ENCODE measurements at places on chromosomes 2 and 18.

GRCh38 chr2:98936353-98937351 lies 627 bp upstream of the CRACDL start:
- no peak for DNase-seq

DNA sequence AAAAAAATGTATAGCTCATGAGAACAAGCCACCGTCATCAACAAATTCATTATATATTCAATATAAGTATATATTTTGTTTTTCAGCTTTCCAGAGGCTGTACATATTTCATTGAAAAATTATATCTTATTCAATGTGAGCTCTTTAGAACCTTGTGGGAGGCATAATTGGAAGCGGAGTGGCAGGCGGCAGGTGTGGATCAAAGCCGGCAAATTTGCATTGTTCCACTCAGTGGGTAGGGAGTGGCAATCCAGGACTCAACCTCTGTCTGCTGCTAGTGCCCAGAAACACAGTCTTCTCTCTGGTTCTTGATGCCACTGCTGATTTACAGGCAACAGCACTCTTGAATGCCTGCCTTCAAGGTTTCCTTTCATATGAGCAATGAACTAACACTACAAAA lies 46.9 kb downstream of the GCA start:
- no peak for DNase-seq

DNA sequence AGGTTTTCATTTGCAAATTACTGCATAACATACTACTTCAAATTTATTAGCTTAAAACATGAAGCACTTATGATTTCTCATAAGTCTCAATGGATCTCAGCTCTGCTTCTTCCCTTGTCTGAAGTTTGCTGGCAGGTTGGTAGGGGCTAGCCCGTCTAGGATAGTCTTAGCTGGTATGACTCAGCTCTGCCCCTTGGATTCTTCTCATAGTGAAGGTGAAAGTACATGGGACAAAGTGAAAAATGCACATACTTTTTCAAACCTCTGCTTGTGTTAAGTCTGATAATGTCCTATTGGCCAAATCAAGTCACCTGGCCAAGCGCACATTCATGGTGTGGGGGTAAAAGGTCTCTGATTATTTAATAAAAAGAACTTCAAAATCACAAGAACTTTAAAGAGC lies 184.8 kb upstream of the VWC2L start:
- no peak for DNase-seq

- DNase-seq, result no peak
These were observed 188.0 kb upstream of the PARD3B start for GRCh38 chr2:204357286-204357685.

- DNase-seq, result no peak
These were observed 45.2 kb upstream of the GCG start for GRCh38 chr2:162197069-162197825.

DNA sequence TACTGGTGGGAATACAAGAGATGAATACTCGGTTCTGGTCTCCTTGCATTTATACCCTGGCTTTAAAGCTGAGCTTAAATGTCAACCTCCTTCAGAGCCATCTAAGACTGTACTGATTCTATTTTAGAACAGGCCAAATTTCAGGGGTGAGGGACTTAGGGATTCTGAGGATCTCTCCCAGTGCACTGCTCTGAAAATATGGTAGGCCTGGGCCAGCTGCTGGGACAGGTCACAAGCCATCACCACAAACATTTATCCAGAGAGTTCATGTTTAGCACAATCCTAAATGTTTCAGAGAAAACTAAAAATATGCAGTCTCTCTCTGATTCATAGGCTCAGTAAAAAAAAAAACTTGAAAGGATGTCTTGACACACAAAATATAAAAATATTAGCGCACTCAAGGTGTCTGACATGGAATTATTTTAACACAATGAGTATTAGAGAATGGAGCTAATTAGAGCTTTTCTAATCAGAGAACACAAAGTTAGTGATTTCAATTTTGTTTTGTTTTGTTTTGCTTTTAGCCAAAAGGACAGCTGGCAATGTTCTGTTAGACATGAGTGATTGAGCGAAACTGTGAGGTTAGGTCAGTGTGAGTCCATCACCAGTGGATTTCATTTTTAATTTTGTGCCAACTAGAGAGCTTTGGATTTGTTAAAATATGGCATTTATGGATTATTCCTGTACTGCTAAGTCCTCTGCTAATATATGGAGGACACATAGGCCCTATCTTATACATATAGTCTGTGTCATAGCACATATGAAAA lies 38.8 kb downstream of the MFSD6 start:
- no peak for DNase-seq
